ENCODE measurements at places on chromosomes 6 and 20. TPM values are rescaled to one million over a fixed set of nuclear protein-coding genes. Genes with fewer than 3 reads are reported as not detected.

Gene HTR1E
- total RNA-seq: 1.6 TPM

Gene PAX1
- total RNA-seq: not detected

Gene LST1
- total RNA-seq: not detected

Gene ZFP64
- 24.4 TPM for total RNA-seq

Gene ERVFRD-1
- total RNA-seq: not detected

Gene RIMS1
- total RNA-seq: 1.1 TPM

Gene TRIM10
- not detected for total RNA-seq

Gene FLRT3
- 81.7 TPM for total RNA-seq

Gene FAM83C
- not detected for total RNA-seq

Gene SOX4
- 95.9 TPM for total RNA-seq

Gene RAET1G
- not detected for total RNA-seq

Gene ADTRP
- total RNA-seq: 0.20 TPM

Gene SLPI
- not detected for total RNA-seq

Gene E2F1
- 33.7 TPM for total RNA-seq

Gene PRRT1
- total RNA-seq: 2.0 TPM

Gene RNF217
- total RNA-seq: 24.0 TPM

Measured in endodermal cell (in vitro differentiated cells).